ENCODE measurements at places on chromosomes 5 and 9.

GRCh38 chr9:106887066-106887465 is 24.1 kb downstream of the ZNF462 start:
- DNase-seq = no peak

- no peak for DNase-seq
These were observed 49.0 kb upstream of the ALDH1B1 start for GRCh38 chr9:38343552-38343951.

DNA sequence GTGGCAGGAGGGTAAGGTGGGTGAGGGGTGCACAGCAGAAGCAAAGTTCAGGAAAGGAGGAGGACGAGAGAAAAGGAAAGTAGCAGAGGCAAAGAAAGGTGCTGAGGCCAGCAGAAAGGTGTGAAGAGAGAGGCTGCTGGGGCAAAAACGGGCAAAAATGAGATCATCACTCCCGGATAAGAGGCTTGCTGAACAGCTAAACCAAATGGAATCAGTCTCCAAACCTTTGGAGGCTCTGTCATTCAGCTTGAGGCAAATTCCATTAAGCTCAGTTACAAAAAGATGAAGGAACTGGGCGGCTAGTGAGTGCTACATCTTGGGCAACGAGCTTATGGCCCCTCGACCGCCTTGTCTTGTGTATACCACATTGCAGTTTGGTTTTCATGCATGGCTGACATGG is 136.4 kb downstream of the FSTL4 start:
- no peak for DNase-seq

GRCh38 chr5:10036136-10036815 is 213.4 kb downstream of the ATPSCKMT start:
- no peak for DNase-seq

- DNase-seq = no peak
These were observed 74.7 kb downstream of the MSX2 start for GRCh38 chr5:174799121-174799520.

DNA sequence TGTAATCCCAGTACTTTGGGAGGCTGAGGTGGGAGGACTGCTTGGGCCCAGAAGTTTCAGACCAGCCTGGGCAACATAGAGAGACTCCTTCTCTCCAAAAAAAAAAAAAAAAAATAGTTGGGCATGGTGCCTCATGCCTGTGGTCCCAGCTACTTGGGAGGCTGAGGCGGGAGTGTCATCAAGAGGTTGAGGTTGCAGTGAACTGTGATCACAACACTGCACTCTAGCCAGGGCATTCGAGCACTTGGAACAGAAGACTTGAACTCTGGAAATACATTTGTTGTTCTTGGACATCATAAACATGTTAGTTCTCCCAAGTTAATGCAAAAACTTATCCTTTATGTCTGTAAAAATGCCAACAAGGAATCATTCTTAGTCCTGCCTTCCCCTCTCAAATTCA is 29.6 kb downstream of the EHMT1 start:
- DNase-seq = no peak

DNA sequence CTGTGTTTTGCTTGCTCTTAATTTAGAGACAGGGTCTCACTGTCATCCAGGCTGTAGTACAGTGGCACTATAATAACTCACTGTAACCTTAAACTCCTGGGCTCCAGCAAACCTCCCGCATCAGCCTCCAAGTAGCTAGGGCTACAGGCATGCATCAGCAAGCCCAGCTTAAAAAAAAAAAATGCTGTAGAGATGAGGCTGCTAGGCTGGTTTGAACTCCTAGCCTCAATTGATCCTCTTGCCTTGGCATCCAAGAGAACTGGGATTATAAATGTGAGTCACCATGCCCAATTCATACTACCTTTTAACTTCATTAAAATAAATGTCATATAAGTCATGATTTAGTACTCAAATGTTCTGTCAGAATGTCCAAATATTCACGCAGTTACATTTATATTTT is 2195.7 kb upstream of the C9orf72 start:
- DNase-seq = no peak

- no peak for DNase-seq
These were observed 19.7 kb upstream of the CPLX2 start for GRCh38 chr5:175851727-175852126.

GRCh38 chr9:105070176-105070575 is 142.2 kb upstream of the ABCA1 start:
- no peak for DNase-seq

- DNase-seq = no peak
These were observed 34.2 kb downstream of the RAI14 start for GRCh38 chr5:34690301-34690700.

- DNase-seq = peak; percentile 83
These were observed 132.6 kb downstream of the MRPL36 start for GRCh38 chr5:1666812-1667588.

GRCh38 chr5:60023255-60023654 is 129.7 kb upstream of the PDE4D start:
- DNase-seq = no peak

- no peak for DNase-seq
These were observed 12.2 kb downstream of the INVS start for GRCh38 chr9:100111235-100111634.

GRCh38 chr5:142366007-142366406 is 41.2 kb upstream of the SPRY4 start:
- DNase-seq = no peak

DNA sequence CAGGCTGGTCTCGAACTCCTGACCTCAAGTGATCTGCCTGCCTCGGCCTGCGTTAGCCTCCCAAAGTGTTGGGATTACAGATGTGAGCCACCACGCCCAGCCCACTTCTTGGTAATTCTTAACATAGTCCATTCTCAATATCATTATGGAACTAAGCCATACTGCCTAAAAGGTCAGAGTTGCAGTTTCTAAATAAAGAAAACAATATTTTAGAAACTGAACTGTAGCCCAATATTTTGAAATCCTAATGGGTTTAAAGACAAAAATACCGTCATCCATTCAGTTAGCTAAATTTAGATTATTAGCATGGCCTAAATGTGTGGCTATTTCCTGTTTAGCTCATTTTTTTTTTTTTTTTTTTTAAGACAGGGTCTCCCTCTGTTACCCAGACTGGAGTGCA is 99.5 kb downstream of the USP20 start:
- no peak for DNase-seq

GRCh38 chr9:90505695-90506094 is 136.9 kb downstream of the DIRAS2 start:
- DNase-seq = no peak

DNA sequence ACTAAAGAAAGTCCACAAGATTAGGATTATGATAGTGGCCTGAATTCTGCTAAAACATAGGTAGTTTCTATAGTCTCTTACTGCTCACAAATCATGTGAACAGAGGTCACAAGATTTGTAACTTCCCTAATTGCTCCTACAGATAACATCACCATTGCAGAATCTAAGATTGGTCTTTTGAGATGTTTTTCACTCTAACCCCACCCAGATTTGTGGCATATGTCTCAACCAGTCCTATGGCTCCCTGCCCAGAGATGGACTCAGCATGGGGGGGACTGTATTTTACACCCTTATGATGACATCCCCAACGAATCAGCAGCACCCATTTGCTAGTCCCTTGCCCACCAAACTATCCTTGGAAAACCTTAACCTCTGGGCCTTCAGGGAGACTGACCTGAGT is 1046.2 kb downstream of the CDH12 start:
- DNase-seq = no peak

GRCh38 chr5:10564838-10565784 is 1.2 kb downstream of the ANKRD33B start:
- no peak for DNase-seq

GRCh38 chr9:36268007-36268427 is 9.8 kb upstream of the GNE start:
- DNase-seq = no peak

- DNase-seq = no peak
These were observed 16.4 kb downstream of the TARS1 start for GRCh38 chr5:33457126-33457525.

DNA sequence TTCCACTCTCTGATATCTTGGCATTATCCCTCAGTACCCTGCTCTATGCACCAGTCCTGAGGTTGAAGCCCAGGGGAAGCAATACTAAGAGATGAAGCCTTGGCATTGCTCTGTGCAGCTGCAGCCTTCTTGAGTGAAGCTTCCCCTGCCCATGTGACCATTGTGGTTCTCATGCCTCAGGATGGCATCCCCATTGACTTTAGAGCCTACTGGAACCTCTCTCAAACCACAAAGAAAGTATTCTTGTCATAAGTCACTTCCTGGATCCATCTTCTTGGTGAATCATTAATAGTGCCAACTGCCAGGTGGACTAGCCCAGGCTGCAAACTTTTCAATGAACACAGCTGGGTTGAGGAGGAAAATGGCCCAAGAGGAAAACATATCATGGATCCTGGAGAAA is 283.9 kb upstream of the RFX3 start:
- DNase-seq = no peak

- DNase-seq = no peak
These were observed 347.1 kb upstream of the MPDZ start for GRCh38 chr9:13626601-13627000.

DNA sequence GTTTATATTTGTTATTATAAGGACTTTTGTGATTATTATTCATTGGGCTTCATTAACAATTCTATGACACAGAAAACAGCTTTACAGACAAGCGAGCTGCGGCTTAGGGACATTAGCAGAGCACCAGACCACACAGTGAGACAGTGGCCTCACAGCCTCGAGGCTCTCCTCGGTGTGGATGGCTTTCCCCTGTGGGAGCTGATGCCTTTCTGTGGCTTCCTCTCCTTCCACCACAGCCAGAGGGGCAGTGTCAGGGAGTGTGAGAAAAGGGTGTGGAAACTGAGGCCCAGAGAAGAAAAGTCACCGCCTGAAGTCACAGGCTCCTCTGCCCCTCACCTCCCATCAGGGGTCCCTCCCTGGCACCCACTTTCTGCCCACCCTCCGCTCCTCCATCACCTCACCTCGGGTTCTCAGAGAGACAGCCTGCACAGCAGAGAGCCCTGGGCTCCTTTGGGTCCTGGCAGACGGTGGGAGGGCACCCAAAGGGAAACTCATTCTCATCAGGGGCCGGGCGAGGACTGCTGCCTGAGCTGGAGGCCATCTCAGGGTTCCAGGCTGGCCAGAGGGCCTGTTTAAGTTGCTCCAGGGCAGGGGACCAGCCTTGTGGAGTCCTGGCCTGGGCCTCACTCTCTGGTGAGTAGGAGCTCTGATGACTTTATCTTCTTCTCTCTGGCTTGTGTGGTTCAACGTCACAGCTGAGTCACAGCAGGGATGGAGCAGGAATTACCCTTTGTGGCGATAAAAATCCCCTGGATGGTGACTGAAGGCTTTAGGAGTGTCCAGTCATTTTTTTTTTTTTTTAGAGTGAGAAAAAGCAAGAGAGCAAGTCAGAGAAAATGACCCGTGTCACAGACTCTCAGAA is 830 bp downstream of the TRAF1 start:
- peak; percentile 78 for DNase-seq

- no peak for DNase-seq
These were observed 26.7 kb downstream of the F2R start for GRCh38 chr5:76742583-76742982.

DNA sequence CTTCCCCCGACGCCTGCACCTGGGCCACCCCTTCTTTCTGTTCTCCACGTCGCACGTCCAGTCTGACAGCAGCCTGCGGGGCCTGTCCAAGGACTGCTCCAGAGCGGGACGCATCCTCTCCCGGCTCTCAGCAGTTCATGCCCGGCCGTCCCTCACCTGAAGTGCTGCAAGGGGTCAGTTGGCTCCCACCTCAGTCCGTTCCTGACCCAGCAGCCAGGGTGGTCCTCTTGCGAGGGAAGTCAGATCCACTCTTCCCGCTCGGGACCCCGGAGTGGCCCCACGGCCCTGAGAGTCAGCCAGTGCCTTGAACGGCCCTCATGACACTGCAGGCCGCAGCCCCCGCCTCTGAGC is 249.7 kb upstream of the IRX4 start:
- DNase-seq = no peak

- peak; percentile 96 for DNase-seq
These were observed 15.6 kb downstream of the DNM1 start for GRCh38 chr9:128218518-128219389.

DNA sequence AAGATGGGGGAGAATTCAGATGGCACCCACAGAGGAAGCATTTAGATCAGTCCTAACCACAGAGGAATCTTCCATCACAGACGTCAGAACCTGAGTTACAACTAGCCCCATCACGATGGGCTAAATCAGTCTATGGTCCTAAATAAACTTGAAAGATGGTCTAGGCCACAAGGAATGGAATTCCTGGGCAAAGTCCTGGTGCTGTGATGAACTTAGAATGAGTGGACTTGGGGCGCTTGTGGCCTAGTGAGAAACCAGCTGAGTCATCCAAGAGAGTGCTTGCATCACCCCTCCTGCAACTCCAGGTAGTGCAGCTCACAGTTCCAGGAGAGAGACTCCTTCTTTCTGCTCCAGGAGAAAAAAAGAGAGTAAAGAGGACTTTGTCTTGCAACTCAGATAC is 722.9 kb upstream of the RGMB start:
- DNase-seq = no peak

DNA sequence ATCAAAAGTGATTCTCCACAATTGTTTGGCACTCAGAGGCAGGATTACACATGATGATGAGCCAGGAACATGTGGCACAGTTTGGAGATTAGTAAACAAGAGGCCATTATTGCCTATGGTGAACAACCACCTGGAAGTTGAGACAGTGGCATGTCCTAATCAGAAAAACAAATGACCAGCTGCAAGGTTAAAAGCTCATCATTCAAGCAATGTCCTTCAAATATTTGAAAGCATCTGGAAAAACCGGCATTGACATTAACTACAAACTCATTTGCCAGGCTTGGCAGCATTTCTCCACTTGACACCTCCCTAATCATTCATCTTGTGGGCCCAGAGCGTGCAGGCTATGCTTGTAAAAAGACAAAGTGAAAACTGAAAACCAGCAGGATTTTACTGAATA is 80.6 kb upstream of the MEGF10 start:
- no peak for DNase-seq

DNA sequence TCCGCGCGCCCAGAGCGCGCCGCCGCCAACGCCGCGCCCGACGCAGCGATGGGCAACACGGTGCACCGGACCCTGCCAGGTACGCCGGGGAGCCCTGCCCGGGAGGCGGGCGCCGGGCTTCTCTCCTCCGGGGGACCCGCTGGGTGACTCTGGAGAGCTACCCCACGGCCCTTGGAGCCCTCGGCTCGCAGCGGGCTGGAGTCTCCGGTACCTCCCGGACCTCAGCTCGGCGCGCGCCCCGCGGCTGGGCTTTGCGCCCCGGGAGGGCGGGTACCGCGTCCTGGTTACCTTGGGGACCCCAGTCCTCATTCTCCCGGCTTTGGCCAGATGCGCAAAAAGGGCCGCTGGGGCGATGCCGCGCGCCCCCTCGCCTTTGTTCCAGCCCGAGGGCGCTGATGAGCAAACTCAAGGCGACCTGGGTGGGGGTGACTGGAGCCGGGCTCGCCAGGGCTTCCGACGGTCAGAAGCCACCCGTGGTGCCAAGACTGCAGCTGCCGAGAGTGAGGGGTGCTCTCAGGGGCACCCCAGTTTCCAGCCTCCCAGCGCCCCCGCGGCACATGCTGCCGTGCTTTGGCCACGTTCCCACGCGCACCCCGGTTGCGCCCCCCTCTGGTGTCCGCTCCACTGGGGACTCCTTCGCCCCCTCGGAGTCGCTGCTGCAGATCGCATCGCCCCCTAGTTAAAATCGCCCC is 442 bp downstream of the NEURL1B start:
- DNase-seq = no peak

GRCh38 chr5:141605523-141606277 is 13.1 kb downstream of the DIAPH1 start:
- peak; percentile 59 for DNase-seq

Measured in GM20000 (cell line).